Retina (tissue), 1 donor: ENCODE measurements at places on chromosomes 16 and 17.

GRCh38 chr16:11685844-11686618 lies 17.8 kb downstream of the SNN start:
- no peak for DNase-seq

DNA sequence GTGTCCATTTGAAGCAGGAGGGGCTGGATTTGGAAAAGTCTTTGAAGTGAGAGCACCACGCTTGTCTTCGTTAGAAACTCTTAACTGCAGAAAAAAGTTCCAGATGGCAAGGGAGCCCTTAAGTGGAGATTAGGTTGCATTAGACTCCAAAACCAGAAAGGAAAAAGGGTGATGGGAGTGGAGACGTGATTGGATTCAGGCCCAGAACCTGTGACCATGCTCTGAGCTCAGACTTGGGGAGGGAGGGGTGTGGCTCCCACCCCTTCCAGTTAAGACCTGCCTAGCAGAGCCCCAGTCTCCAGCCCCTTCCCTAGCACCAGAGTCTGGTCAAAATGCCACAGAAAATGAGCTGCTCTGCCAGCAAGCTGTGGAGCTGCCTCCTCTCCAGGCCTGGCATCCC lies 6.4 kb upstream of the LGALS9 start:
- no peak for DNase-seq

GRCh38 chr16:89080196-89080853 lies 13.3 kb upstream of the ACSF3 start:
- no peak for DNase-seq

- no peak for DNase-seq
Observed at GRCh38 chr17:40750391-40750790, 4.7 kb downstream of the KRT25 start.

GRCh38 chr16:17083628-17084027 lies 387.1 kb downstream of the XYLT1 start:
- DNase-seq = peak; percentile 60

GRCh38 chr16:50251375-50252081 lies 14.8 kb upstream of the ADCY7 start:
- no peak for DNase-seq

- DNase-seq = no peak
Observed at GRCh38 chr16:2252806-2253148, 1.4 kb upstream of the ECI1 start.

DNA sequence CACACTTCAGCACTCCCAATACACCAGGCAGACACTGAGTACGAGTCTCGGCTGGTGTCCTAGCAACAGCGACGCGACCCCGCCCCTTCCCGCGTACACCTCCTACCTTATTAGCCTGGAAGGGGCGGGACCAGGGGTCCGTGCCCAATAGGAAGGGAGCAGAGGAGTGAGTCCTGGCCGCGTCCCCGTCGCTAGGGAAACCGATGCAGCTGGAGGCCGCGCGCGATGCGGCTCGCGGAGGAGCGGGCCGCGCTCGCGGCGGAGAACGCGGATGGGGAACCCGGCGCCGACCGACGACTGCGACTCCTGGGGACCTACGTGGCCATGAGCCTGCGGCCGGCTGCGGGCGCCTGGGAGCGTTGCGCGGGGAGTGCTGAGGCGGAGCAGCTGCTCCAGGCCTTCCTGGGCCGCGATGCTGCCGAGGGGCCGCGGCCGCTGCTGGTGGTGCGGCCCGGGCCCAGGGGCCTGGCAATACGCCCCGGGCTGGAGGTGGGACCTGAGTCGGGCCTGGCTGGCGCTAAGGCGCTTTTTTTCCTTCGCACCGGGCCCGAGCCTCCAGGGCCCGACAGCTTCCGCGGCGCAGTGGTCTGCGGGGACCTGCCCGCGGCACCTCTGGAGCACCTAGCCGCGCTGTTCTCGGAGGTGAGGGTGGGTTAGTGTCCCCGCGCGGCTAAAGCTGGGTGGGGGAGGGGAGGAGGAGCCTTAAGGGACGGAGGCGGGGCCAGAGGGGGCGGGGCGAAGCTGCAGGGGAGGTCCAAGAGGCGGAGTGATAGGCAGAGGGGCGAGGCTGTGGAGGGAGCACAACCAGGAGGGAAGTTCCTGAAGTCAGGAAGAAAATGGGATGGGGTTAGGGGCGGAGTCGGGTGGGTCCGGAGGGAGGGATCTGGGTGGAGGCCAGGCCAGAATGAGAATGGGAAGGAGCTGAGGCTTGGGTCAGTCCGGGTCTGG lies at the start of gene DNAH9:
Gene DNAH9 (plus strand): TSS at position 197 of the 948 bp plus-strand sequence. CDS start 29 bp downstream, at position 226.
- DNase-seq = peak; percentile 98

- no peak for DNase-seq
Observed at GRCh38 chr17:16936536-16937310, 35.2 kb downstream of the TNFRSF13B start.

DNA sequence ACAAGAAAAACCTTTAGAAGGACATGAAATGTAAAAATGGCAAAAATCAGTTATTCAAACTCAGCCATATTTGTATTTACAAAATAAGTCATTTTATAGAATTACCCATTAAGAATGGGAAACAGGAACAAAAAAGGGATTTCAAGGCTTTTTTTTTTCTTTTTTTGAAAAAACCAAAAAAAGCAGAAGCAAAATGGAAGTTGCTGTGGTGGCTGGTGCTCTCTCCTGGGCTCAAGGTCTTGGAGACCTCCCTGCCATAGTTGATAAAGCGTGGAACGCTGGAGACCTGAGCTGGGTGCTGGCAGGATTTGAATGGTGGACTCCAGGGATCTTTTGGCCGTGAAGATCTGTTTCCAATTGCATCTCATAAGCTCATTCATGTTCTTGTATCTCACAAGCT lies 3.1 kb downstream of the PLCG2 start:
- DNase-seq = no peak
